AG04450 (cell line): ENCODE measurements at places on chromosomes 11 and 22.

GRCh38 chr11:110093407-110094297 lies 460 bp downstream of the ZC3H12C start:
- no peak for DNase-seq

GRCh38 chr11:80163011-80163410 lies 722.2 kb upstream of the TENM4 start:
- DNase-seq: no peak

- DNase-seq: no peak
Observed at GRCh38 chr11:126341760-126342161, 13.7 kb upstream of the ST3GAL4 start.

GRCh38 chr11:85620256-85620655 lies 6.9 kb downstream of the DLG2 start:
- DNase-seq: no peak

- DNase-seq: no peak
Observed at GRCh38 chr11:110158317-110159200, 65.4 kb downstream of the ZC3H12C start.
